ENCODE measurements at places on chromosomes 16 and 17. TPM values are rescaled to one million over a fixed set of nuclear protein-coding genes. Genes with fewer than 3 reads are reported as not detected.

DNA sequence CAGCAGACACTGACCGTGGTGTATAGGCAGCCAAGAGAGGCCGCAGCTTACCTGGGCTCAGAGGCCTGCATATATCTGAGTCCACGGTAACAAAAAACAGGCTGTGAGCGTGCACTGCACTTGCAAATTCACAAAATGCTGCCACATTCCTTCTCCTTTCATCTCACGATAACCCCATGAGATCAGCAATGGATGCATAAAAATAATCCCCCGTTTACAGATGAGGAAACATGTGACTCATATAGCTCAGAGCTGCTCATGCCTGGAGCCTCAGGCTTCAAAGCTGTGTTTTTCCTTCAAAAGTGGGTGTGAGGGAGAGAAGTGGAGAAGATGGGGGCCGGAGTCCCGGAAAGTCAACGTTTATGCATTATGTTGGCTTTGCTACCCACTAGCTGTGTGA lies 118.3 kb upstream of the FOXF1 start:
- DNase-seq = no peak

OTOP2 gene
- total RNA-seq = not detected

- DNase-seq = no peak
Measured at GRCh38 chr16:89094252-89094879, 714 bp downstream of the ACSF3 start.

GRCh38 chr16:72961115-72961832 lies 86.7 kb downstream of the ZFHX3 start:
- DNase-seq = no peak

ETV4 gene
- total RNA-seq = 0.08 TPM

GRCh38 chr17:1898332-1898731 lies 68.5 kb downstream of the RPA1 start:
- no peak for DNase-seq

EEF2KMT gene
- 4.2 TPM for total RNA-seq

DNA sequence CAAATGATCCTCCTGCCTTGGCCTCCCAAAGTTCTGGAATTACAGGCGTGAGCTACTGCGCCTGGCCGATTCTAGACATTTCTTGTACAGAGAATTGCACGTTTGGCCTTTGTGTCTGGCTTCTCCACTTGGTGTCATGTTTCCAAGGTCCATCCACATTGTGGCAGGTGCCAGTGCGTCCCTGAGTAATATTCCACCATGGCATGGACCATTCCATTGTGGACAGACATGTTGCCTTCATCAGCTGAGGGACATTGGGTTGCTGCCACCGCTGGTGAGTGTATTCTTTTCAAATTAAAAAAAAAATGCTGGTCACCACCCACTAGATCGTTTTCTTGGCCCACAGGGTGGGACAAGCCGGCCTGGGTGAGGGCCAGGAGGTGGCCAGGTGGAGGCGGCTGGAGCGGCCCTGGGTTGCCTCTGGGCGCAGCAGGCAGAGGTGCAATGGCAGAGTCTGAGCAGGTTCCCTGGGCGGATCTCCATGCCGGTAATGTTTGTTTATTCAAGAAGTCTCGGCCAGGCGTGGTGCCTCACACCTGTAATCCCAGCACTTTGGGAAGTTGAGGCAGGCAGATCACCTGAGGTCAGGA lies 274.1 kb downstream of the SEC14L1 start:
- DNase-seq = no peak

DNA sequence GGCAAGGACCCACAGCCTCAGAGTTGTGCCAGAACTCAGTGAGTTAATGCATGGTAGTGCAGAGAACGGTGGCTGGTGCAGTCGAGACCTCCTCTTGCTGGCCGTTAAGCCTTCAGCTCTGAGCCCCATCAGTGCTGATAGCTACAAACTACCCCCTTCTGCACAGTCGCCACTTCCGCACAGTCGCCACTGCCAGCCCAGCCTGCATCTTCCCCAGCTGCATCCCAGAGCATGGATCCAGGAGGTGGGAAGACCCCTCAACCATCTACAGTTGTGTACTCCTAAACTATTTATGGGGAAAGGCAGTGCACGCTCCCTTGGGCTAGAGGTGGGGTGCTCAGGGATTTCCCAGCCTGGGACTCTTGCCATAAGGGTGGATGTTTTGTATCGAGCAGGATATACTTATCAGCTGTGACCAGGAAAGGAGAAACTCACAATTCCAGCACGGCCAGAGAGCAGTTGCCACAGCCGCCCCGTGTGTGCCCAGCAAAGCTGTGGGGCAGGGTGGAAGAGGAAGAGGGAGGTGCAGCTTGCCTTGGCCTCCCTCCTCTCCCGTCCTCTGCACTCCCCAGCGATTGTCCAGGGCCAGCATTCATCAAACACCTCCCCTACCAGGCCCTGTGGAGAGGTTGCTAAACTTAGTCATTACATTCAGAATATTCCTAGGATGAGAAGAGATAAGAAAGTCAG lies 49.5 kb upstream of the CMIP start:
- no peak for DNase-seq

GRCh38 chr16:1743376-1744337 lies 27.7 kb downstream of the NME3 start:
- no peak for DNase-seq

DNA sequence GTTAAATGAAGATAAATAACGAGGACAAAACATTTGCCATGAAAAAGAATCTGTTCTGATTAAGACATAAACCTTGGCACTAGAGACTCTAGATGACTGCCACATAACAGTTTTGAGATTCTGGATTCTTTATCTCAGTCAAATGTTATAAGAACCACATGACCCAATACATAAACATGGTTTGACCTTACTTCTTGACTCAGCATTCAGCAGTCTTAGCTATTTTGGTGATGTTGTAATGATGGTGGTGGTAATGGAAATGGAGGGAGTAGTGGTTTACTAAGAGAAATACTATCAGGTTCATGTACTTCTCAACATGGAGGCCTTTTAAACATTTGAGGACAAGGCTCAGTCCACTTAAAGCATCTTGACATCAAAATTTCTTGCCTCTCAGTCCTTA lies 925.4 kb downstream of the CDH11 start:
- DNase-seq = no peak

CACNA1H gene
- total RNA-seq = 8.5 TPM

Measured in liver (tissue), 10 donors.